ENCODE measurements at places on chromosomes 2 and 18.

DNA sequence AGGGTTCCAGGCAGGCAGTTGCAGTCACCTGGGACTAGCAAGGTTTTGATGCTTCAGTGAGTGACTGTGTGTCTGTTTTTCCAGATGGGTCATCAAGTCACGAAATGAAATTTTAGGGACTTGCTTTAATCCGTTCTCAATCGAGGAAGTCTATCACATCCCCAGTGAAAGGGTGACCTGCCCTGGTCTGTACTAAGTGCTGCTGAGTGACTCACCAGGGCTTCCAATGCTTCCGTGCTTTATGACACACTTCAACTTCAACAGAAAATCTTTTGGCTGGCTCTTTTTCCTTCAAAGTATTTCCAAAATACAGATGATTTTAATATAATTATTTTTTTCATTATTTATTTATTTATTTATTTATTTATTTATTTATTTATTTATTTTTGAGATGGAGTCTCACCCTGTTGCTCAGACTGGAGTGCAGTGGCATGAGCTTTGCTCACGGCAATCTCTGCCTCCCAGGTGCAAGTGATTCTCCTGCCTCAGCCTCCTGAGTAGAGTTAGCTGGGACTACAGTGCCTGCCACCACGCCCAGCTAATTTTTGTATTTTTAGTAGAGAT, 18.4 kb downstream of the TFCP2L1 start:
- DNase-seq, result no peak

- no peak for DNase-seq
These were observed 1287.5 kb upstream of the NXPH2 start for GRCh38 chr2:140067661-140068060.

- DNase-seq, result no peak
These were observed 5.2 kb downstream of the GALR1 start for GRCh38 chr18:77254711-77255405.

DNA sequence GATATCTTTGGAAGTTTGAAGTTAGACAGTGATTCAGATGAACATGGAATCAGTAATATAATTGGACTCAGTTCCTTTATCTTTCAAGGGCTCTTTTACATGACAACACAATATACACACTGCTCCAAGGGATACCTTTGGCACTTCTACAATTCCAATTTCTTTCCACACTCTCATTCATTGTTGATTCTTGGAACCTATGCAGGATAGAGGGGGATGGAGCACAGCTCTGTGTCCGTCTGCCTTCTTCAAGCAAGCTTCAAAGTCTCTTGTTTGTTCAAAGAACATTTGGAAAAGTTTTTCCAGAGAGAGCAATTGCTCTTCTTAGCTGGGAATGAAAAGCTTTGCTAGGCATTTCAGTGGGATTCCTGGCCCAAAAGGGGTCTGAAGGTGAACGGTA, 276.2 kb upstream of the ZEB2 start:
- no peak for DNase-seq

- DNase-seq, result no peak
These were observed 300.9 kb upstream of the SLC8A1 start for GRCh38 chr2:40752796-40753195.

GRCh38 chr18:34491719-34492118, 218.4 kb upstream of the DTNA start:
- DNase-seq, result no peak

DNA sequence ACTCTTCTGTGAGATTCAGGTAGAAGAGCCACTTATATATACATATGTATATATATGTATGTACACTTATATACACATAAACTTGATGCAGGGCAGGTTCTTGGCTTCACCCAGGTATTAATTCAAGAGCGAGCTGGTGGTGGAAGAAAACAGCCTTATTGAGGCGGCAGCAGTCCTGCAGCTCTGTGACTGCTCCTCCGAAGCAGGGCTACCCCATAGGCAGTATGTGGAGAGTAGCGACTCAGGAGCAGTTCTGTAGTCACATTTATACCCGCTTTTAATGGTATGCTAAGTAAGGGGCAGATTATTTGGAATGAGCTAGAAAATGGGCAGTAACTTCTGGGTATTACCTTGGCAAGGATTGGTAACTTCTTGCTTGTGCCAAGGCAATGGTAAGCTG, 280.6 kb upstream of the TFPI start:
- DNase-seq, result no peak

DNA sequence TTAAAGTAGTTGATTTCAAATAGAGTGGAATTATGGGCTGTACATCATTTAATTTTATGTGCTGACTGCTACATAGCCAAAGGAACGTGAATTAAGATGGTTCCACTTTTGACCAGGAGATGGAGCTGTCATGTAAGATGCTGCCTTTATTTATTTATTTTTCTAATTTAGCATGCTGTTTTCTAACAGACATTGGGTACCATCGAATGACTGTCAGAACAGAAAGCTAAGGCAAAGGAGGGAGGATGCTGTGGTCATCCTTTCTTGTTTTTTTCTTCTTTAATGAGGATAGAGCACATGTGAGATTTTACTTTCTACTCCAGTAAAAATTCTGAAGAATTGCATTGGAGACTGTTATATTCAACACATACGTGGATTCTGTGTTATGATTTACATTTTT, at the start of gene SCN2A:
SCN2A (plus strand) TSS at position 185 of the 400 bp plus-strand sequence. CDS start 56,410 bp downstream, outside the sequence.
- DNase-seq, result no peak

DNA sequence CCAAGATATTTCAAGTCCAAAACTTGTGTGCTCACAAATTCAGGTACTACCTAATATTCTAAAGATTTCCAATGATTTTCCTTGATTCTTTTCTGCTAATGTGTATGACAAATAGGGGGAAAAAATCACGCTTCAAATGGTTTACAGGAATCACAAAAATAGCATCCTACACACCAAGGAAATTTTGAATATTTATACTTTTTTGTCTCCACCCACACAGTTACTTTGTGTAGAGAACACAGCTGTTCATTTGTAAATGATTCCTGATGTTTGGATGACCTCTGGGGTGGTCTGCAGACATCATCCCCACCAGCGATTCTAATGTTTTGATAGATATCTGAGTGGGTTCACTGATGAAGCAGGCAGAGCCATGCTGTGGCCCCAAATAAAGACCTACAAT, 260.6 kb upstream of the NCKAP5 start:
- no peak for DNase-seq

DNA sequence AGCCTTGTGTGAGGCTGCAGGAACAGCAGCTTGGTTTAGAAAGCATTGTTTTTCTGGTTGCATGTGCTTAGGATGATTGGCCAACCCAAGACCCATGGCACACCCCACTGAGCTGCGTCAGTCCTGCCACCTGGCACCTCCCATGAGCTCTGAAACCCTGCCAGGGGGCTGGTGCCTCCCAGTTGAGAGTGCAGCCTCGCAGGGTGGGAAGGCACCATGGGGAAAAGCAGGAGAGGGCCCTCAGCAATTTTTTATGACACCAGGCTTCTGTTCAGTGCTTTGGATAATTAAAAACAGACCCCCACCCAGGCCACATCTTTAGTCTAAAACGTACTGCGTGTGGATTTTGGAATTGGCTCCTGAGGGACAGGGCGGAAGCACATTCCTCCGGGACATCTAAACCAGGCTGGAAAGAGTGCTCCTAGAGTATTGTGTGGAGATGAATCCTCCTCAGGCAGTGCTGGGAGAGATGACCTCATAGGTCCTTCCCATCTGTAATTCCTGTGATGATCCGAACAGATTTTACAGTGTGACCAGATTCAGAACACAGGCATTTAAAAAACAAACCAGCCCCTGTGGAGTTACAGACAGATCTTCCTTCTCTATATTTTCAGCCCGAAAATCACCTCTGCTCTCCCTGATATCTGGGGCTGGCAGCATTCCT, 438.3 kb downstream of the ZNF521 start:
- no peak for DNase-seq

DNA sequence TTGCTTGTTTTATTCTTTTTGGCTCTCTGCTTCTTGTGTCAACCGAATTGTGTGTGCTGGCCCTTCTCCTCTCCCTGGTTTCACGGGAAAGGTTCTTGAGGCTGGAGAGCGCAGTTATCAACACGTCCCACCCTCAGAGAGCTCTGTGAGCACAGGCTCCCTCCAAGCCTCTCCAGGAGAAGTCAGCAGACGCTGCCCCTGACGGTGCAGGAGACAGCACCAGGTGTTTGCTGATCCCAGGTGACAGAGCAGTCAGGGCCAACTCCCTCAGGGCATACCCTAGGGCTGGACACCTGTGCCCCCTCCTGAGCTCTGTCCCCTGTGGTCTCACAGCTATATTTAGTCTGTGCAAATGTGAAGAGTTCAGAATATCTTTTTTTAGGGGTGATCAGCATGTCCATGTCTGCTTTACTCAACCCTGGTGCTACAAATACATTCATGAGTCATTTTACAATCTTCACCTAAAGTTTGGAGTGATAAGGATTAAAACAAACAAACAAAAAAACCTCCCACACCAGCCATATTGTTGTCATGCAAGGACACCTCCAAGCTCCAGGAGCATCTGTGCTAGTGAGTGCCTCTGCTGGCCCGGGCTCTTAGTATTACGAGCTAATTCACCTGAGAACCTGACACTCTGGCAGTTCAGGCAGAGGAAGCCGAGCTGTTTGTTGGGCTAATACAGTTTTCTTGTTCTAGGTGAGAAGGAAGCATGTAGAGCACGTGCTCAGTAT, 65.9 kb upstream of the TMEM200C start:
- no peak for DNase-seq

- DNase-seq, result no peak
These were observed 29.2 kb downstream of the WIPF1 start for GRCh38 chr2:174568425-174568824.

DNA sequence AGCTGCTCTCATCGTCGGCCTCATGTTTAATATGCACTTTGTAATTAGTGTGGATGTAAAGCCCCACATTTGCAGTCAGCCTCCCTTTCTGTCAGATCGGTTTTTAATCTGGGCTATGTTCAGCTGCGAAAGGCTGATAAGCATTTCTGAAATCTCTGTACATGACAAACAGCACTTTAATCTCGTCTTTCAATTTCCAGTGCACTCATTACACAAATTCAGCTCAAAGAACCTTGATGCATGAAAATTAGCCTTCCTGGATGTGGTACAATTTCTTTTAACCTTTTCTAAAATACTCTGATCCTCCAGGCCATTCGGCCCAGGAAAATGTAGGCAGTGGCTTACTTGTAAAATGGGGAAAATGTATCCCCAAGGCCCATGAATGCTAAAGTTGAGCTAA, 265.1 kb downstream of the RND3 start:
- no peak for DNase-seq

- no peak for DNase-seq
These were observed 104.8 kb downstream of the MAP4K4 start for GRCh38 chr2:101802329-101802728.

- no peak for DNase-seq
These were observed 207.1 kb downstream of the NDUFA10 start for GRCh38 chr2:239818086-239818485.

DNA sequence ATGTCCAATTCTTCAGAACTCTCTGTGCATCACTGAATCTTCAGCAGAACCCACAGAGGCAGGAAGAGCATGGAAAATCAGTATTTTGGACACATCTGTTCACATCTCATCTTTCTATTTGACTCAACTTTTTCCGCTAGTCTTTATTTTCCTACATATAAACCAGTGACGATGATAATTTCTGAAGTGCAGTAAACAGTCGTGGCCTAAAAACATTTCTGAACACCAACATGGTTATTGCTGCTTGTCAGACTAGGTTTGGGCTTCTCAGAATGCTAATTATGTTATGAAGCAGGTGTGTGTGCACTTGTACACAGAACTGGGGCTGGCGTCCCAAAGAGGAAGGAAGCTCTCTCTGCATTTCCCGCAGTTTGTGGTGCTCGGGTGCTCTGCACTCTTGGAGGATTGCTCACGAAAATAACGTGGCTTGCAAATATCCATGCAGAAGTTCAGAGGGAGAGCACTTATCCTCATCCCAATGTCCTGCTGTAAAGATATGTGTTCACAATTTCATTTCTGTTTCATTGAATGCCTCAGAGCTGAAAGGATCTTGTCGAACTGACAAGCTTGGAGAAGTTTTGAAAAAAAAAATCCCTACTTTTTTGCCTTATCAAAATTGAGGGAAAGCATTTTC, 50.8 kb downstream of the EDAR start:
- DNase-seq, result no peak

DNA sequence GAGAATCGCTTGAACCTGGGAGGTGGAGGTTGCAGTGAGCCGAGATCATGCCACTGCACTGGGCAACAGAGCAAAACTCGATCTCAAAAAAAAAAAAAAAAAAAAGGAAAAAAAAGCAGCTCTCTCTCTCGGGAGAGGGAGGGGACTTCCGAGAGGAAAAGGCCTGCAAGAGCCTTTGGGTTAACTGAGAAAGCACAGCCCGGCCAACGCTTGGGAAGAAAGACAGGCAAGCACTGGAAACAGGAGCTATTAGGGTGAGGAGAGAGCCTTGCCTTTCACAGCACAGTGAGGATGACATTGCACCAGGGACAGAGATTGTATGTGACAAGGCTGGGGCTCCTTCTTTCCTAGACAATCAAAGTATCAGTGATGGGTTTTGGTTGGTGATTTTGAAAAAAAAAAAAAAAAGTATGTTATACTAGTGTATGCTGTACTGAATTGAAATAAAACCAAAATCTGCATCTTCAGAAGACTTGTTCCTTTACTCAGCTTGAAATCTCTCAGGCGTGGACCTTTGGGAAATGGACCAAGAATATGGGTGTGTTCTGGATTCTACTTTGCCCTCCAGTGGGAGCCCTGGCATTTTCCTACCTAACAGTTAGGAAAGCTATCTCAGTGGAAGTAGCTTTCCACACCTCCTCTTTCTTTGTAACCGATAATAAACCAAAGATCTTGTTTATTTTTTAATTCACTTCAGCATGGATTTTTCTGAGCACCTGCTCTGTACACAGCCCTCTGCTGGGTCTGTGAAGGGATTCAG, 16.7 kb downstream of the SRSF7 start:
- DNase-seq, result no peak

DNA sequence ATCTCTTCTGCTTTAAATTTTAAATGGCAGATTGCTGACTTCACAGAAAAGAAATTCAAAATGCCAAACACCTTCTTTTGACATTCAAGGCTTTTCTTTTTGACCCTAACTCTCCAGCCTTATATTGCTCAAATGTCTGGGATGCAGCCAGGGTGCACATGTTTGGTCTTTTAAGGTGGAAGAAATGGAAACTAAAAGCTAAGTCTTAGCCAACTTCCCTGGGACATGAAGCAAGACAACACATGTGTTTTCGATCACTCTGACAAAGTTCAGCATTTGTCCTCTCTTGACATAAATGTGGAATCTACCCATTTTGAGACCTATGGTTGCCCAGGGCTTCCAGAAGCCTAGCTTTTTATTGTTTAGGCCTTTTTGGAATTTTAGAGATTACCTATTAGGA, 161.6 kb downstream of the RDH14 start:
- no peak for DNase-seq

DNA sequence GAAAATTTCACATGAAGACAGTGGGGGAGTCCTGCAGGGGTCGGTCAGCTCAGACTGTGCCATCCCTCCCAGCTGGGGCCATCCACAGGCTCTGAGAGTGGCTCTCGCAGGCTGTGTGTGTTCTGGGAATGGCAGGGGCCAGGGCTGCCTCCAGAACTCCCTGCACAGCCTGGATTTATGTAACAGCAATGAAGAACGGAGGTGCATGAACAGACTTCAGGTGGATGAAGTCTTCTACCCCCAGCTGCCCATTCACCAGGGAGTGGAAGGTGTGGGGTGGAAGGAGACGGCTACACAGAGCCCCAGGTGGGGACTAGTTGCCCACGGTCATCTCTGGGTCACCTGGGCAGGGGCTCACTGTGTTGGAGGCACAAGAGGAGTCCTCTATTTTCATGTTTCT, 56.1 kb upstream of the HDAC4 start:
- DNase-seq, result no peak
